Activated CD4-positive, alpha-beta T cell treated with anti-CD3 and anti-CD28 coated beads, Interleukin-2, amount 50 U/mL, for 4 hours (primary cell): ENCODE measurements at places on chromosomes 4 and X.

DNA sequence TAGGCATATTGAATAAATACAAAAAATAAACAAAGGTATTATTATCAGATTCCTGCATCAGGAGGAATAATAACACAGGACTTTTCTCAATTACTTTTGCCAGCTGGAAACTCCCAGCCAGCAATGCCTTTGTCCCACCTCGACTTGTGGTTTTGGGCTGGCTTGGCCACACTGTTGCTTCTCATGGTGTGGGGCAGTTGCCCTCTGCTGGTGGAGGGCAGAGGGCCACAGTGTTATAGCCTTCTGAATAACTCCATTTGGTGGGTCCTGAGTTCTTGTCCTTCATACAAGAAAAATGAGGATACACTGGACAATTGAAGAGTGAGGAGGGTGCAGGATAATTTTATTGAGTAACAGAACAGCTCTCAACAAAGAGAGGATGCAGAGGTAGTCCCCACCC, 1206.0 kb upstream of the ADGRL3 start:
- no peak for DNase-seq

GRCh38 chr4:184745831-184746795, 12.2 kb upstream of the CENPU start:
- DNase-seq: peak; percentile 74

DNA sequence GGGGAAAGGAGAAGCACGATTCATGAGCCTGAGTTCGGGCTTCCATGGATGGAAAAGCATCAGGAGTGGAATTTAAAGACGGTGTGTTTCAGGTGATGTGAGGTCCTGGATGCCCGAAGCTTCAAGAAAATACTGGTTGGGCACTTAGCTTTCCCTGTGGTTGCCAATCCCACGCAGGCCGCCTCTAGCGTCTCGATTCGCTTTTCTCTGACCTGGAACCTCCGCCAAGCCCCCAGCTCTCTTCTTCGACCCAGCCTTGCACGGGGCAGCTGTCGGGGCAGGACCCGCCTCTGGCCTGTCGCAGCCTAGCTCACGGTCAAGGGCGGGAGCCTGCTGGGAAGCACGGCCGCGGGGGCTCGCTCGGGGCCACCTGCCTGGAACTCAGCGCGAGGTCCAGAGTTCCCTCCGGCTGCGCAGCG, 308 bp upstream of the TLR2 start:
- DNase-seq: no peak

DNA sequence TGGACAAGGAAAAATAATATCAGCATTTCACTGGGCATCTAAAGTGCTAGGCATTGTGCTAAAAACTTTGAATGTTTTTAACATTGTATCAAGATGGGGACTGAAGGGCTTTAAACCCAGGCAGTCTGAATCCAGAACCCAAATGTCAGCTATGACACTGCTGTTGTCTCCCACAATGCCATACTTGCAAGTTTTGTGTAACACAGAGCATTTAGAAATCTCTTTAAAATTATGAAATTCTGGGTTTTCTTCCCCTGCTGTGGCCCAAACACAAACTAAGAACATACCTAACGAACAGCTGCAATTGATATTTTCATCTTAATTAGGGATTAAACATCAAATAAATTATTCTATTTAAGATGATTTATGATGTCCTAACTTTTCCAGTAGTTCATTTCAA, 66.8 kb upstream of the LSM6 start:
- DNase-seq: no peak

- no peak for DNase-seq
These were observed 99.2 kb downstream of the DOCK11 start for GRCh38 chrX:118594697-118595420.

DNA sequence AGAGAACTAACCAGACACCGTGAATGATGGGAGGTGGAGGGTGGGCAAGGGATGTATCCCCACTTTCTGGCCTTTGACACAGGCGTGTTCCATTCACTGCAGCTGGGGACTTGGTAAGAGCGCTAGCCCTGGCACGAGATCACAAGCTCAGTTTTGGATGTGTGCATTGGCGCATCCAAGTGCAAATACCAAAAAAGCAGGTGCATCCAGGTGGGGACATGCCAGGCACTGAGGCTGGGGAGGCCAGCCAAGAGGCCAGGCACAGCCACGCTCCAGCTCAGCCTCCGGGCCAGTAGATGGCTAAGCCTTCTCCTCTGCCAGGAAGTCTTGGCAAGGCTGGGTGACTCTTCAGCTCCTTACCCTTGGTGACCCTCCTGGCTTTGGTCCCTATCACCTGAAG, 4.4 kb upstream of the ZFP92 start:
- no peak for DNase-seq

DNA sequence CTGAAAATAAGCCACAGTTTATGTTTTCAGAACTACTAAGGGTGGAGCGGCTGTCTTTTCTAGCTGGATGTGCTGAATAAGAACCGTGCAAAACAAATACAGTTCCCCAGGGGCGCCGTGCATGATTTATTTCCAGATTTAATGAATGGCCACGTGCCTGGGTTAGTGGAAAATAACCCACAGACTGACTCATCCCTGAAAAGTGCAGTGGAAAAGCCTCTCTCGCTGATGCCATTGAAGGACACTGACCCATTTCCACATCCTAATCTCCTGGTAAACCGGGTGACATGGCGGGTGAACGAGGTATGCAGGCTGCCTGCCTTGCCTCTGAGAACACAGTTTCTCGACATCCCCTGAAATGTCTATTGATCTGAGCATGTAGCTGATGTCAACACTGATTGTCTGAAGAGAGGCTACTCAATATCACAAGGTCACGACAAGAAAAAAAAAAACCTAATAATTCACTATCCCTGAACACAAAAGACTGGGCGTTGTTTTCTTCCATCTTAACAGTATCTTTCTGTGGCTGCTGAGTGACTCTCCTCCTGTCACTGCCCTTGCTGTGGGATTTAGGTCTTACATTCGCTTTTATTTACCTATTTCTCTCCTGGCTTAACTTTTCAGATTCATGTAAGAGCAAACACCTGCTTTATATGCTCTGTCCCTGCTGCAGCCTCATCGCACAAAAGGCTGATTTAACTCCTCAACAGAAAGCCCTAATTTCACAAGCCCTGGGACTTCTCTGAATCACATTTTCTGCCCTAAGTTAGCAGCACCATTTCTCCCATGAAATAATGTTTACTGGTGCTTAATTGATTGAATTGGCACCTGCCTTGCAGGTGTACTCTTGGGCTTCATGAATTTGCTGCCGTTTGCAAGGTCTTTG, 76.9 kb upstream of the SCOC start:
- no peak for DNase-seq

DNA sequence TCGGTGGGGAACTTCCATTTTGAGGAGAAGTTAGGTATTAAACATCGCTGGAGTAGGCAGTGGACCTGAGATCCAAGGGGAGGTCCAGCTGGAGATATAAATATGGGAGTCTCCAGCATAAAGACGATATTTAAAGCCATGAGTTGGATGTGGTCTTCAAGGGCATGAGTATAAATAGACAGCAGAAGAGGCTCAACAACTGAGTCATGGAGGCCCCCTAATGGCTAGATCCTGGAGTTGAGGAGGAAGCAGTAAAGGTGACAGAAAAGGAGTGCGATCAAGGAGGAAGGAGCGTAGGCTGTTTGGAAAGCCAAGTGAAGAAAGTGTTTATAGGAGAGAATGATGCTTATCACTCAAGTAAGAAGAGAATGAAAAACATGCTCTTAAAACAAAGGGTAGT, 18.1 kb upstream of the APBB2 start:
- no peak for DNase-seq

- DNase-seq: no peak
These were observed 45.6 kb downstream of the EPHA5 start for GRCh38 chr4:65624651-65625050.

DNA sequence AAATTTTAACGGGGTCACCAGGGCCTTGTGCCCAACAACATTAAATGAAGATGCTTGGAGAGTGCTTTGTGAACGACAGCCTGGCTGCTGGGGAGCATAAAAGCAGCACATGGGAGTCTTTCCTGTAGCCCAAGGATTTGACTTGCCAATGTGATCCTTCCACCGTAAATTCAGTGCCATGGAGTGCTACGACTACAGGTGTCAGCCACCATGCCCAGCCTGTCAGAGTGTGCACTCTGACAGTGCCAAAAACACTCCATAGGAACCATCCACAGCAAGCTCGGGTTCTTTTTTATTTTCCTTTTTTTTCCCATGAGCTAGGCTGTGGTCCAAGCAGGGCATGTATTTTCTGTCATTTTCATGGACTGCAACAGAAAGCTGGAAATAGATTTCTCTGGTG, 156.9 kb downstream of the NLGN4X start:
- no peak for DNase-seq

GRCh38 chr4:74969507-74970474, 36.9 kb downstream of the PARM1 start:
- no peak for DNase-seq

- DNase-seq: no peak
These were observed 1724.5 kb downstream of the C4orf33 start for GRCh38 chr4:130820448-130820847.

DNA sequence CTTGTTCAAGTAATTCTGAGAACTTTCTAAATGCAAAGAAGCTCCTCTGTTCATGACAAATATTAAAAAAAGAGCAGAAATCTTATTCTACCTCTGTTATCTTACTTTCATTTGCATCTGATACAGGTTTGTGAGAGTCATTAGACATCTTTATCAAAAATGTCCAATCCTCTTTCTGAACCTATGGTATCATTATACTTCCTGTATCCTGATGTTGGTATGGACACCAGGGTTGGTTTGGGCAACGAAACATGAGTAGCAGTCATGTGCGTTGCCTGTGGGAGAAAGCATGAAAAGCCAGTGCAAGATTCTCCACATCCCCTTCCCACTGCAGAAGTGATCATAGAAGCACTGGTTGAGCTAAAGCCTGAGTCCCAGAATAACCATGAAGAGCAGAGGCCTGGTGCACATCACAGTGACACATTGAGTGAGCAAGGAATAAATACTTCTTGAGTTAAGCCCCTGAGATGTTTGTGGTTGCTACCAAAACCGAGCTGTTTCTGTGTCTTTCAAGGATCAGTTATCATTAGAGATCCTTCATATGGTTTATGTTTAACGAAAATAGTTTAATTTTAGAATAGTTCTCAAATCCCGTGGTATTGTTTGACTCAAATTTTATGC, 197.2 kb downstream of the BANK1 start:
- no peak for DNase-seq

DNA sequence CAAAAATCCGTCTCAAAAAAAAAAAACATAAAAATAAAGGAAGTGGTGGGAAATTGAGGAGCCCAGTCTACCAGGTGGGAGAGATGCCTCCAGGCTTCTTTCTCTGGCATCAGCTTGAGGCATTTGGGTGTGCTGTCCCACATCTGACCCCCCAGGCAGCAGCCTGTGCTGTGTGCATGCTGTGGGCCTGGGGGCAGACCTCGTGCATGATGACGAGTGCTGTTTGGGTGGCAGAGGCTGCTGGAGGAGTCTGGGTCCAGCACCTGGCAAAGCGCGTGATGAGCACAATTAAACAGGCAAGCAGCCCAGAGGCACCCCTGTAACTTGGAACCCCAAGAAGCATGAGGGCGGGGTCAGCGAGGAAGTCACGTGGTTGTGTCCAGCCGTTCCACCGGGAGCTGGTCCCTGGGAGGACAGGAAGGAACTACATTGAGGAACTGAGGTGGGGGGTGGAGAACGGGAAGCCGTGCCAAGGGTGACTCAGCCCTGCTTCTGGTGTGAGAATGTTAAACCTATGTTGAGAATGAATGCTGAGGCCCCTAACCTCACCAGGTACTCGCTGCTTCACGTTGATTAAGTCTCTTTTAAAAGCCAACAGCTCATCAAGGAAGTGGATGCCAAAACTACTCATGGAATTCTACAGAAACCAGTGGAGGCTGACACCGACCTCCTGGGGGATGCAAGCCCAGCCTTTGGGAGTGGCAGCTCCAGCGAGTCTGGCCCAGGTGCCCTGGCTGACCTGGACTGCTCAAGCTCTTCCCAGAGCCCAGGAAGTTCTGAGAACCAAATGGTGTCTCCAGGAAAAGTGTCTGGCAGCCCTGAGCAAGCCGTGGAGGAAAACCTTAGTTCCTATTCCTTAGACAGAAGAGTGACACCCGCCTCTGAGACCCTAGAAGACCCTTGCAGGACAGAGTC, 6.1 kb downstream of the TACC3 start:
- no peak for DNase-seq
